Renal pelvis (tissue), 12 donors: ENCODE measurements at places on chromosomes 5 and 9. TPM values are rescaled to one million over a fixed set of nuclear protein-coding genes. Genes with fewer than 3 reads are reported as not detected.

DNA sequence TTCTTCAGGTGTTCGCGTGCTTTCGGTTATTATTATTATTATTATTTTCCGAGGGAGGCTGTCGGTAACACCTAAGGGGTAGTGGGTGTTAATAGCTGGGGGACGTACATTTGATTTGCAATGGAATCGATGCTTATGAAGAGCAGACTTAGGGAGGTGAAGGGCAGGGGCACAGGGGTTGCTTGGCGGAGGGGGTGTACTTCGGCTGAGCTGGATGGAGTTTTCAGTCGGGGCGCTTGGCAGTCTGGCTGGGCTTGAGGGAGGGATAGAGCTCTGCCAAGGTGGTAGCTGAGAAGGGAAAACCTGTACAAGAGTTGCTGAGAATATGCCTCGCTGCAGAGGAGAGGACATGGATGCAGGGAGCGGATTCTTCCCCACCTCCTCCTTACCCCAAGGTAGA is 617 bp upstream of the PTPRD start:
- DNase-seq: peak; percentile 4

SHC3 gene
- polyA plus RNA-seq: 2.4 TPM

GRCh38 chr5:75894482-75894881 is 177.2 kb upstream of the POC5 start:
- DNase-seq: no peak

GRCh38 chr5:176948458-176948857 is 49.3 kb upstream of the HK3 start:
- no peak for DNase-seq

PCDHGA6 gene
- 8.5 TPM for polyA plus RNA-seq

N4BP3 gene
- polyA plus RNA-seq: 5.0 TPM

DNA sequence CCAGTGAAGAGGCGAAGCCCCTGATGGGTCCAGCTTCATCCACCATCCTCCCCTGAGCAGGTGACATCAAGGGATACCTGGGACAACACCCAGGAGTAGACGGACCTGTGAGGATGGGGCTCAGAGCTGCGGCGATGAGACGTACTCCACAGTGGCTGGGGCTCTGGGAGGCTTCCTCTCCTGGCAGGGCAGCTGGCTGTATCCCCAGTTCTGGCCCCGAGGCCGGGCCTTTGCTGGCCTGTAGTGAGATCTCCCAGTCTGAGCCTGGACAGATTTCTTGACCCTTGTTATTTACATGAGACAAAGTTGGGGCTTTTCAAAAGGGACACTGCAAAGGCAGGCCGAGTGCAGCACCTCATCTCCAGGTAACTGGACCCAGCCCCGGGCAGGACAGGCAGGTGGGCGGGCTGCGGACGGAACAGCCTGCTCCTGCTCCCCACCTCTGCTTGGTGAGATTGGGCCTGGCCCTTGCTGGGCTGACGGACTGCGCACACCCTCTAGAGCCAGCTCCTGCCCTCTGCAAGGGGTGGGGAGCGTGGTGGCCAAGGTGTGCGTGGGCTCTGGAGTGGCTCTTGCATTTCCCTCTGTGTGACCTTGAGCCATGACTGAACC is 23.1 kb downstream of the IER5L start:
- no peak for DNase-seq

DNA sequence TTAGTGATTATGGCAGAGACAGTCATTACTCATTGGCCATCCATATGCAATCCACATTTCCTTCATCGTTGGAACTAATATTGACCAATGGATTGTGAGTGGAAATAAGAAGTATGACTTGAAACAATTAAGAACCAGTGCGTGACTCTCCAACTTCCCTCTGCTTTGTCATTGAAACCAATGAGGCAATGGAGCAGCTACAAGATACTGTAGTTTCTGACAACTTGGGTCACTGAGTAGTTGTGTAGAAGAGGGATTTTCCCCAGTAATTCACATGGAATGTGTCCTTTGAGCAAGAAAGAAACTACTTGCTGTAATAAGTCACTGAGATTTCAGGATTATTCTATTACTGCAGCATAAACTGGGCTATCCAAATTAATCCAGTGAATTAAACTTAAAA is 785.3 kb upstream of the RIOK2 start:
- no peak for DNase-seq

DNA sequence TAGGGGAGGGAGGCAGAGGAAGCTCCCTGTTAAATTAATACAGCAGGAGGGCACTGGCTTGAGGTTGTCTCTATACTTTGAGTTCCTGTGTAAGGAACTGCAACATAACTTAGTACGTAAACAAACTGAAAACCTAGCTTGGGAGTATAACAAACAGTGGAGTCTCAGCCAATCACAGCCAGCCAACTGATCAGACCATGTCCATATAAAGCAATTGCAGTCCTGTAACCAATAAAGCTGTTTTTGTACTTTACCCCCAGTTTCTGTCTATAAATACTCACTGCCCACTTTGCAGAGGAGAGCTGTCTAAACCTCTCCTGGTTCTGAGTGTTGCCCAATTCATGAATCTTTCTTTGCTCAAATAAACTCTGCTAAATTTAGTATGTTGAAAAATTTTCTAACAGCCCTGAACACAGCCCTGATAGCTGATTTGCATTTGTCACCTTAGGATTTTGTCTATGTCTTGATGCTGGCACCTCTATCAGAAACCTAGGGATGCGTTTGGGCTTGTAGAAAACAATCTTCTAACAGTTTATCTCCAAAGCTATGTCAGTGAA is 39.9 kb downstream of the GDNF start:
- DNase-seq: no peak
